NAMALWA (cell line): ENCODE measurements at places on chromosomes 12 and 14.

DNA sequence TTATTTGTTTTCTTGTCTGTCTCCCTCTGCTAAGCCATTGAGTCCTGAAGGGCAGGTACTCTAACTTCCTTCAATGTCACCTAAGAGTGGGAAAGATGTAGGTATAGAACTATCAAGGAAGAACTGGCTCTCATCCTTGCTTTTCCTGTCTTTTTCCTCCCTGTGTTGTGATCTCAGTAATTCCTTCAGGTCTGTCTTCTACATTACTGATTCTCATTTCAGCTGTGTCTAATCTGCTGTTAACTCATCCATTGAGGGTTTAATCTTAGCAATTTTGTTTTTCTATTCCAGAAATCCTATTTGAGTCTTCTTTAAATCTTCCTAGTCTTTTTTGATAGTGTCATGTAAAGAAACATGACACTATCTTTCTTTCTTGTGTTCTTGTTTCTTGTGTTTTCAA, 124.5 kb upstream of the PLXNC1 start:
- DNase-seq, result no peak

- DNase-seq, result no peak
These were observed 119.9 kb upstream of the LHX5 start for GRCh38 chr12:113591480-113591974.

GRCh38 chr12:30517320-30517719, 178.3 kb downstream of the IPO8 start:
- no peak for DNase-seq

DNA sequence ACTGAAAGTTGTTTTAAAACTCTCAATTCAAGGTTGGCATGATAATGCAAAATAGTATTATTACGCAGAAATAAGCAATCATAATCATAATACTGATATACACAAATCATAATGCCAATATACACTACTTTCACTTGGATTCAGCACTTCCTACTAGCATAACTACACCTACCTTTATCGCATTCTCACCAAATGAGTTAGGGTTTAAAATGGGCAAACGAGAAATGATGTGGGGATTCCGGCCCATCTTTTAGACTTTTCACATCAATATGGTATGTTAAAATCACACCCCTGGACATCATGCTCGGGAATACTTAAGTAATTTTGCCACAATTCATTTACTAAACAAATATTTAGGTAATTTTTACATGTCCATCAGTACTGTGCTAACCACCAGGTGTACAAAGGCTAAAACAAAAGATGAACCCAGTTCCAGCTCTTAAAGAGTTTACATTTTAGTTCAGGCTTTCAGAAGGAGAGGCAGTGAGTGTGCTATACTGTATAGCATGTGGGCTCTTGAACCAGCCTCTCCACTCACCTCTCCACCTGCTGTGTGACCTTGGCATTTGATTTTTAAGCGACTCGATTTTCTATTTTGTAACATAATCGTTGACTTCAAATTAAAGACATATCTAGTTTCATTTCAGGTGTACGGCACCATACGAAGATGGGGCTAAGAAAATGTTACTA, 1.1 kb upstream of the USP15 start:
- DNase-seq, result no peak

- no peak for DNase-seq
These were observed 18.2 kb upstream of the ANKLE2 start for GRCh38 chr12:132779781-132780353.

- no peak for DNase-seq
These were observed 23.6 kb downstream of the RHOF start for GRCh38 chr12:121769831-121770301.

GRCh38 chr14:51516706-51517395, 134.9 kb upstream of the FRMD6 start:
- no peak for DNase-seq

DNA sequence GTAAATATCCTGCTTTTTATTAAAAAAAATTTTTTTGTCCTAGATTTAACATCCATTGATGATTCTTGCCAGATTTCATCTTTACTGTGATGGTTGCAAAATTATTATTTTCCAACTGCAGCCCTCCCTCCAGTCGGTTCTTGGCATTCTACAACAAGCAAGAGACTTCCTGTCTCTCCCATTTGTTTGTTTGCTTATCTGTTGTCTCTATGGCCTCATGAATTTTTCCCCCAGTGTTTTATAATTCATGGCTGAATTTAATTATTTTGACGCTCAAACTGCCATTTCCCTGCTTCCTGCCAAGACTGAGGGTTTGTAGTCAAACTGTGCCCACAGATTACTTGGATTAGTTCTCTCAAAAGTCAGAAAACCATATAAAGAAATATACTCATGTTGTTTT, 25.9 kb downstream of the CGRRF1 start:
- no peak for DNase-seq

DNA sequence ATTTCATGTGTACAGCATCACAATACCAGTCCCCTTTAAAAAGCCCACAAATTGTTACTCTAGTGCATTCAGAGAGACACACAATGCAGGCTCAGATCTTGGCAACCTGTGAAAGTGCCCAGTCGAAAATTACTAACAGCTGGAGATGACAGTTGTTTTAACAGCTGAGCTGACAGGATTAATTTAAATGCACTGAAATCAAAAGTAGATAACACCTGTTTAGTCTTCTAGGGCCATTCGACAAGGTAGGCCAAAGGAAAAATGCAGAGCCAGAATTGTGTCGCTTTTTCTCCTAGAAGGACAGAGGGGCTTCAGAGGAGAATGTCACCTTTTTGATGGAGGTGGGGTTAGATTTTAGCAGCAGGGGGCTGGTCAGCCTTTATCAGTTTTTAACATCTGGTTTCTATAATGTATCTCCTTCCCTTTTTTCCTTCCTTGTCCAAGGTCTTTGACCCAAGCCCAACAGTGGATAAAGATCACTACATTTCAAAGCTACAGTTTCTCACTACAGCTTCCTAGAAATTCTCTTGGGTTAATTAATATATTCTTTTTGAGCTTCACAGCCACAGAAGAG, 139.1 kb downstream of the SOX5 start:
- no peak for DNase-seq

- no peak for DNase-seq
These were observed 6.6 kb upstream of the SLC8B1 start for GRCh38 chr12:113341535-113341934.

DNA sequence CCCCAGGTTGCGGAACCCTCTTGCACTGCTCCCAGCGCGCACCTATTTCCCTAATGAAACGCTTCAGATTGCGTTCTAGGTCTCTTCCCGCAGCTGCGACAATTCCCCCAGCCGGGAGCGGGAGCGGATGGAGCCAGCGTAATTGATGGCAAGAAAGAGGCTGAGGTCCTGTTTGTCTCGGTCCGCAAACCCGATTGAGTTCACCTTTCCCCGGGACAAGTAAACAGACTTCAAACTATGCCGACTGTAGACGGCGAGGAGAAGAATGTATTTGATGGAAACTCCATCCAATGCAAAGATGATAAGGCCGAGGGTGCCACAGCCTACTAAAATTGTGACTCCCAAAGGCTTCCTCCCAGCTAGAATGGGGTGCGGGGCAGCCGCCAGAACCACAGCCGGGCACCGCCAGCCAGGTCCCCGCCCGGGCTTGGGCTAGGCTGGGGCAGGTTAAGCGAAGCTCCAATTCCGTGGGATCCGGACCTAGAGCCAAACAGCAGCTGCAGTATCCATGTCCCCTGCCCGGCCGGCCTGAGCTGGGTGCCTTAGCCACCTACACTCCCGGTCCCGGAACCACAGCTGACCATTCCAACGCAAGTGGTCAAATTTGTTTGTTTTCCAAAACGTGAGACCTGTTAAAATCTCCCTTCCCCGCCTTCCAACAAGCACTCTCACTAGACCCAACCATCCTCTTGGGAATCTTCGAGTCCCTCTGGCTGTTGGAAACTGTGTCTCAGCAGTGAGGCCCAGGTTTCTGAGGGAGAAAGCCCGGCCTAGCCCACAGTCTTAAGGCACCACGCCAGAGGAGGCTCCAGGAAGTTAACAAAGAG, 5.5 kb downstream of the NKX2-1 start:
- no peak for DNase-seq

- no peak for DNase-seq
These were observed 966.9 kb downstream of the NRXN3 start for GRCh38 chr14:79137045-79137430.

DNA sequence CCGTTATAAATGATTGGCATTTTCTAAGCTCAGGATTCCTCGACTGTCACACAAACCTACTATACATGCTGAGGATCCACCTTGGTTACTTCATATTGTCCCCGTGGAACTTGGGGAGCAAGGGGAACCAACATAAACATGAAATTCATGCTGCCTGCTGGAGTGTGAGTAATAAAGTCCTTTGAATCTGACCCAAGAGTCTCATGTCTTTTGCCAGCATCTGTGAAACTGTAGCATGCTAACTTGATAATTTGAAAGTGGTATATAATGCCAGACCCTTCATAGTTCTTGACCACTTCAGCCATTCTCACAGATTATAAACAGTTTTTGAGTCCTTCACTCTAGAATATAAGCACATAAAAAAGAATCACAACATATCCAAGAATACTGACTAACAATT, 17.1 kb downstream of the SLC35F4 start:
- no peak for DNase-seq

DNA sequence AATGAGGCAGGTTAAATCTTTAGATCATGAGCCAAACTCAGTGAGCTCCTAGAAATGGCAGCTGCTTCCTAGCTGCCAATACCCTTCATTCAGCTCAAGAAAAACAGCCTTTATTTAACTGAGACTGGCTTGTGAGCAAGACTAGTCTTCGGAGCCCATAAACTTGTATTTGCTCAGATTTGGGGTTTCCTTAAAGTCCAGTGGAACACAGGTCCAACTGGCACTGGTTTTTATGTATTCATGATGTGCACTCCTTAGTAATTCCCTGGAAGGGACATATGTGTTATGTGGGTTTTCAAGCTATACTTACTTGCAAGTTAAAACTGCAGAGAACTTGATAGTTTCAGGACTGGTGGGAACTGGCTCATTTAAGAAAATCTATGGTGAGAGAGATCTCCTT, 380.1 kb upstream of the TMEM132C start:
- DNase-seq, result no peak

DNA sequence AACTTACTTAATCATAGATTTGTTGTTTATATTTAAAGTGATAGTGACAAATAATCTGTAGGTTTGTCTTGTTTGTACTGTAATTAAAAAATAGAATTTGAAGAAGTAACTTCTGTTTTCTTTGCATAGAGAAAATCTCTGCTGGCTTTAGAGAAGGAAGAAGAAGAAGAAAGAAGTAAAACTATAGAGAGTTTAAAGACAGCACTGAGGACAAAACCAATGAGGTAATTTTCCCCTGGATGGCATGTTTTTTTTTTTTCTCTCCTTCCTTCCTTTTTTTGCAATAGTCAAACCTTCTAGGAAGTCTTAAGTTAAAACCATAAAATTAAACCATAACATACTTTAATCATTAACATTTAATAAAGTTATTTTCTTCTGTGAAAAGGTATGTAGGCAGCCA, 131.9 kb downstream of the DAAM1 start:
- no peak for DNase-seq

DNA sequence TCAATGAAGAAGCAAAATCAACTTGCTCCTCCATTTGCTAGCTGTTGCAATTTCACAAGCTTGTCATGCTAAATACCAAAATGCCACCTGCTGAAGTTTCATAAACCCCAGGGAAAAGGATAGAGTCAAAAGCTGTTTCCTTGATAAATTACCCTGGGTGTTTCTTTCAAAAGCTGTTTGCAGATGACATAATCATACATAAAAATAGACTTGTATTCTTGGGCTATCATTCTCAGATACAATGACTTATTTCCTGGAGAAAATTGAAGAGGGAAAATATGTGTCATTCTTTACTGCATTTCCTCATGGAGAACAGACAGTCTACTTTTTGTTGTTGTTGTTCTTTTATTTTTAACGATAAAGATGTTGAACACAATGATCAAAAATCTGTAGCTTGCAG, 119.2 kb downstream of the GALC start:
- DNase-seq, result no peak

GRCh38 chr12:127381043-127381668, 885.8 kb upstream of the TMEM132C start:
- peak; percentile 51 for DNase-seq

DNA sequence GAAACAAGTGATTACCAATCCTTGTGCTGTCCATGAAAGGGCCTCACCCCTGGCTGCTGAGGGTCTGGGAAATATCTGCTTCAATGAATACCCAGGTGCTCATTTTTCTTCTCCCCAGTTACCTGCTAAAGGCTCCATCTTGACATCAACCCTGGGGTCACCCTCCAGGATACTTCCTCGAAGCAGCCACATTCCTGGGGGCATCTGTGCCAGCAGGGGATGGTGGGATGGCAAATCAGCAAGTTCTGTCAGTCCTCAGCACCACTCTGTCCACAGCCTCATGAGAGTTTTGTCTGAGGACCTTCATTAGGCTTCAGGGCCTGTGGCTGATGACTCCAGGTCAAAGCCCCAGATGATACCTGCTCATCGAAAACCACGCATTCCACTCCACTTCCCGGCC, 124.8 kb downstream of the ZFP36L1 start:
- no peak for DNase-seq

DNA sequence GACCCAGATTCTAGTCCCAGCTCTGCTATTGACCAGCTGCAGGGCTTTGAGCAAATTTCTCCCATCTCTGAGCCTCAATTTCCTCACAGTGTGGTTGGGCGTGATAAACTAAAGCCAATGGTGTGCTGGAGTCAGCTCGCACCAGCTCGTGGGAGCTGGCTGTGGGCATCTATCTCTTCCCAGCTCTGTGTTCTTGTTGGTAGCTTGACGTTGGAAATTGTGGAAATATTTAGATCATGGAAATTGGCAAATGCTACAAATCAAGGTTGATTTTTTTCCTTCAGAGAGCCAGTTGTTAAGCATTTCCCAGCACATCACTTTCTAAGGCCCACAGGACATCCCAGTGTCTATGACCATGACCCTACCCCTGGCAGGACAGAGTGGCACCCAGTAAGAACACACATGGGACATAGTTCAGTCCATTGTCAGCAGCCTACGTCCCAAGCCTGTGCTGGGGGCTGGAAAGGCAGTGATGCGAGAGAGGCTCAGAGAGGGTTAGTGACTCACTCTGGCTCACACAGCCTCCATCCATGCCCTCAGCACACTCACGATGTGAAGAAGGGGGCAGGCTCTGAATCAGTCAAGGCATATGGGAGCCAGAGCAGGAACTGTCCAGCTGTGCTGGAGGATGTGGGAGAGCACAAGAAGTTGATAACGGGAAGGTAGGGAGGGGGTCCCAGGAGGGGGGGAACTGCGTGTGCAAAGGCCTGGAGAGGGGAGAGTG, 77.6 kb downstream of the LGMN start:
- no peak for DNase-seq
